Activated CD8-positive, alpha-beta memory T cell treated with anti-CD3 and anti-CD28 coated beads, Interleukin-2, amount 10 ng/mL, durations not matched to agents 7 days and 5 days (primary cell): ENCODE measurements at places on chromosomes 12 and 14.

GRCh38 chr14:101598159-101598558, 36.9 kb downstream of the DIO3 start:
- DNase-seq: no peak

- DNase-seq: no peak
Measured at GRCh38 chr14:51912112-51912786, 51.8 kb downstream of the GNG2 start.

DNA sequence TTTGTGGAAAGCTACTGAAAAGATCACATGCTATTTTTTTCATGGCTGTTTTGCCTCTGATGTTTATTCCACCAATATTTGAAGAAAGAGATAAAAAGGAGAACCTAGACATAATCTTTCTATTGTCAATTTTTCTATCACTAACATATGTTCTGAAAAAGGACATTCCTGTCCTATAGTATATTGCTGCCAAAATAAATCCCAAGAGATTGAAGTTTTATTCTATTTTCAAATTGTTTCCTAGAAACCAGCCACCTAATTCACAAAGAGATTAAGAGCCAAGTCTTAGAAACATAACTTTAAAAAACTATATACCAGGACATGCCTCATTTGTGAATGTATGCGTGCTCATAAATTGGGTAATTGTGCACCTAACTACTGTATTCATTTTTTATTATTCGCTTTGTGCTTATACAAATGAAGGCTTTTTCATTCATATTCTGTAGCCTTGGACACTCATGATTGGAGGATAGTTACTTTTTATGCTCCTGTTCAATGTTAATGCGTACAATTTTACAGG, 200.7 kb downstream of the FUT8 start:
- no peak for DNase-seq

GRCh38 chr12:17132336-17132735, 526.4 kb upstream of the LMO3 start:
- DNase-seq: no peak
